ENCODE measurements at places on chromosomes 11 and 22. TPM values are rescaled to one million over a fixed set of nuclear protein-coding genes. Genes with fewer than 3 reads are reported as not detected.

The DNAL4 gene
- total RNA-seq = 10.8 TPM

The SLC25A45 gene
- total RNA-seq = 8.7 TPM

- H3K27ac ChIP-seq = no peak overlapping the region
- no peaks in the 10 kb centered on the region for H3K4me1 ChIP-seq
- no peaks in the 10 kb centered on the region for H3K27me3 ChIP-seq
- H3K36me3 ChIP-seq = no peaks in the 10 kb centered on the region
Observed at GRCh38 chr11:39745401-39745800, 1714.1 kb downstream of the LRRC4C start.

GRCh38 chr11:64743591-64744543 is at the start of gene RASGRP2:
RASGRP2 (minus strand) TSS chr11:64744142; CDS start chr11:64742866, 1,276 bp downstream.
- peak; percentile 92 for DNase-seq
- peaks cover 35% of the 10 kb centered on the region for H3K4me1 ChIP-seq
- peak within 1 kb of the TSS; percentile 91 for H3K27ac ChIP-seq
- H3K27me3 ChIP-seq = no peaks in the 10 kb centered on the region

DNA sequence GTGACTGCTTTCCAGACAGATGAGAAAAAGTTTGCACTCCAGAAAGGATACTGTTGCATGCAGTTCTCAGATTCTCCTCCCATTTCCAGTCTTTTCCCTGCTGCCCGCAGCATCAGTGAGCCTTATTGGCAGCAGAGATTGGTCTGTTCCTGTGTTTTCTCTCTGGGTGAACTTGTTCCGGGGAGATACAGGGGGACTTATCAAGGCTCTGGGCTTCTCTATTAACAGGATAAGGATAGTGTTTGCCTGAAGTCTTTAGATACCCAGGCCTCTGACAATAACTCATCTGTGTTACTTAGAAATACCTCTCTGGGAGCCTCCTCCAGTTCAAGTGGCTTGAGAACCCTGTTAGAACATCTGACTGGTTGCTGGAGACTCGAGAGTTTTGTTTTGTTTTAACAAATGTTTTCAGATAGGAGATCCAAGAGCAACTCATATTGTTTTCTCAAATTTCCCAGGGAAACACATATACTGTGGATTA is 154.7 kb downstream of the BLID start:
- no peak overlapping the region for H3K4me3 ChIP-seq
- no peaks in the 10 kb centered on the region for H3K27me3 ChIP-seq
- no peaks in the 10 kb centered on the region for H3K36me3 ChIP-seq
- no peak for DNase-seq
- H3K27ac ChIP-seq = peak overlapping the region; percentile 15
- H3K4me1 ChIP-seq = no peaks in the 10 kb centered on the region

DNA sequence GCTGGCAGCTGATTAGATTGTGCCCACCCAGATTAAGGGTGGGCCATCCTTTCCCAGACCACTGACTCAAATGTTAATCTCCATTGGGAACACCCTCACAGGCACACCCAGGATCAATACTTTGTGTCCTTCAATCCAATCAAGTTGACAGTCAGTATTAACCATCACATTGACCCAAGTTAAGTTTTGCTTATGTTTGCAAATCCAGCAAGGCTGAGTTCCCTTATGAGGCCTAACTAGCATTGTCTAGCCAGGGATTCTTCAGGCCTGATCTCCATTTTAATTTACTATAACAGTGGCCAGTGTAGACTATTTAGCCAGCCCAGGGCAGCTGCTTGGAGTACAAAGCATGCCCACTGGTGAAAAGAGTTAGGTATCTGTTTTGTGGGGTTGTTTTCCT is 2.3 kb upstream of the KCTD14 start:
- no peaks in the 10 kb centered on the region for H3K36me3 ChIP-seq
- no peak overlapping the region for H3K27ac ChIP-seq
- H3K27me3 ChIP-seq = peaks cover 10% of the 10 kb centered on the region
- DNase-seq = no peak
- H3K4me3 ChIP-seq = no peak overlapping the region

The OR10V1 gene
- not detected for total RNA-seq

The TTLL1 gene
- total RNA-seq = 12.5 TPM

Data from heart right ventricle (tissue), 16 donors.